CD4-positive, alpha-beta T cell treated with Interleukin-6 at 100 ng/mL for 8 hours (primary cell): ENCODE measurements at places on chromosomes 6 and 20.

DNA sequence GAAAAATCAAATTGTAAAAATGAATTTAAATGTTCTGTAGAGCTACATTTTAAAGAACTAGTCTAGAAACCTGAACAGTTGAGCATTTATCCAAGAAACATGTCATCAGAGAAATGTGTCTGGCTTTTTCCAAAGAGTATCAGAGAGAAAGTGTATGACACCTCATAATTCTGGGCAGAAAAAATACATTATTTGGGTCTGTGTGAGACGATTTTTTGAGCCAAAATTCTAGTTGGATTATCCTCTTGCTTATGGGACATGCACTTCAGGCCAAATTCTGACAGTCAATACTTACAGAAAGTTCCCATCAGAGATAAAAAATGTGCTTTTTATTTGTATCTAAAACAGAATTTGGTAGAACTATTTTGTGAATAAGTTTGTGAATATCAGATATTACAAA, 1242.7 kb downstream of the EPHA7 start:
- DNase-seq: no peak

GRCh38 chr20:44700306-44700705, 14.9 kb upstream of the CCN5 start:
- DNase-seq: no peak

DNA sequence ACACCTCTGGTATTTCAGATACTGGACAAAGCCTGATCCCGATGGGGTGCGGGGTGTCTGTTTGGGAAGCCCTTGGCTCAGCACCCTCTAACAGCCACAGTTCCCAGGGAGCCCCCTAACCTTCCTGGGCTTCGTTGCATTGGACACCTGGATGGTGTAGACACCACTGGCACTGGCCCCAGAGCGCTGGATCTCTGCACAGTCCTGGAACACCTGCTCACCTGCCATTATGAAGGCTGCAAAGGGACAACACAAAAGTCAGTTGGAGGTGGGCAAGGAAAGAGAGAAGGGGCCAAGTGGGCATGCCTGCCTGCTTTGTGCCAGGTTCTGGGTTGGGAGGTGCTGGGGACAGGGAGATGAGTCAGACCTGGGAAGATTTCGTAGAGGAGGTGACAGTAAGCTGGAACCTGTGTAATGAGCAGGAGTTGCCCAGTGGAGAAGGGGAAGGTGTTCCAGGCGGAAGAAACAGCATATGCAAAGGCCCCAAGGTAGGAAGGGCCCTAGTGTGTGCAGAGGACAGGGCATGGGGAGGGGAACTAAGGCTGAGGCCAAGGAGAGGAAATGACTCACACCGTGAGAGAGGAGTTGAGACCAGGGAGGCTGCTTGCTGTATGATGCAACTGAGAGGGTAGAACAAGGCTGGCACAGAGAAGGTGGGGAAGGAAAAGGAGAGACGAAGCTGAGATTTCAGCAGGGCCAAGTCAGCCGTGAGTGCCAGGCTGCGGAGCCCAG, 34.9 kb downstream of the ANGPT4 start:
- peak; percentile 7 for DNase-seq

DNA sequence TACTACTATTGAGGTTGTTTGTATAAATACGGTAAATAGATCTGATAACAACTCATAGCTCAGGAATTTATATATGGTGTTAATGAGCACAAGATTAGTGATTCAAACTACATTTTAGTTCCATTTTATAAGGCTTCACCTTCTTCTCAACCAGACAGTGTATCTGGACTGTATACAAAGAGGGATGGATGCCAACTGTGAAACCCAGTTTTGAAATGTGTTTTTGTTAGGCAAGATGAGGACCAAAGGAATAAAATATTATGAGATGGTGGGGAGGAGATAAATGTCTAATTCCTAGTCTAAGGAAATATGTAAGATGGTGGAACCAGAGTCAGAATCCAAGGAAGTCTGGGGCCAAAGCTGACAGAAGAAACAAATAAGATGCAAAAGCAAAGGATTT, 329.0 kb downstream of the GRIK2 start:
- no peak for DNase-seq

GRCh38 chr6:118981884-118982574, 47.1 kb upstream of the MCM9 start:
- no peak for DNase-seq
